Stimulated activated CD8-positive, alpha-beta memory T cell treated with anti-CD3 and anti-CD28 coated beads, Interleukin-4, amount 100 ng/mL, for 1 hour (primary cell): ENCODE measurements at places on chromosomes 1 and 21.
A peak's percentile ranks its signal among the peaks of the same experiment; 100 is the strongest.

- DNase-seq, result no peak
Measured at GRCh38 chr1:51280321-51280978, 44.4 kb downstream of the RNF11 start.

- no peak for DNase-seq
Measured at GRCh38 chr1:155322571-155322952, 1.9 kb downstream of the RUSC1 start.

DNA sequence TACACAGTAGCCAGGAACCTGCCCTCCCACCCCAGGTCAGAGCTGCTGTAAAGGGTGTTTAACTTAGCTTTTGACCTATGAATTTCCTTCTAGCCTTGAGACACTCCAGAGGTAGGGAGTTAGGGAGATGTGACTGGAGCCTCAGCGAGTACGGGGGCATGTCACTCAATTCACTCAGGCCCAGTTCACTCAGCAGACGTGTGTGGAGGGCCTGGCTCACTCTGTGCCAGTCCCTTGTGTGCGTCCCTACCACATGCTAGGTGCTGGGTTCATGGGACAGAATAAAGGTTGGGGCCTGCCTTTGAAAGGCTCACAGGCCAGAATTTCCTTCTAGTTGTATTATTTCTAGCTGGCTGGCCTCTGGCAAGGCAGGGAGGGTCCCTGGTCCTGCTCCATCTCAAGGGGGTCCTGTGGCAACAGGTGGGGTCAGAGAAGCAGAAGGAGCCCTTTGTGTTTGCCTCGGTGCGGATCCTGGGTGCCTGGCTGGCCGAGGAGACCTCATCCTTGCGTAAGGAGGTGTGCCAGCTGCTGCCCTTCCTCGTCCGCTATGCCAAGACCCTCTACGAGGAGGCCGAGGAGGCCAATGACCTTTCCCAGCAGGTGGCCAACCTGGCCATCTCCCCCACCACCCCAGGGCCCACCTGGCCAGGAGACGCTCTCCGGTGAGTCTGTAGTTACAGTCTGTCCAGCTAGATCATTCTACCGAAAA is 4.5 kb downstream of the NCDN start:
- DNase-seq, result no peak

DNA sequence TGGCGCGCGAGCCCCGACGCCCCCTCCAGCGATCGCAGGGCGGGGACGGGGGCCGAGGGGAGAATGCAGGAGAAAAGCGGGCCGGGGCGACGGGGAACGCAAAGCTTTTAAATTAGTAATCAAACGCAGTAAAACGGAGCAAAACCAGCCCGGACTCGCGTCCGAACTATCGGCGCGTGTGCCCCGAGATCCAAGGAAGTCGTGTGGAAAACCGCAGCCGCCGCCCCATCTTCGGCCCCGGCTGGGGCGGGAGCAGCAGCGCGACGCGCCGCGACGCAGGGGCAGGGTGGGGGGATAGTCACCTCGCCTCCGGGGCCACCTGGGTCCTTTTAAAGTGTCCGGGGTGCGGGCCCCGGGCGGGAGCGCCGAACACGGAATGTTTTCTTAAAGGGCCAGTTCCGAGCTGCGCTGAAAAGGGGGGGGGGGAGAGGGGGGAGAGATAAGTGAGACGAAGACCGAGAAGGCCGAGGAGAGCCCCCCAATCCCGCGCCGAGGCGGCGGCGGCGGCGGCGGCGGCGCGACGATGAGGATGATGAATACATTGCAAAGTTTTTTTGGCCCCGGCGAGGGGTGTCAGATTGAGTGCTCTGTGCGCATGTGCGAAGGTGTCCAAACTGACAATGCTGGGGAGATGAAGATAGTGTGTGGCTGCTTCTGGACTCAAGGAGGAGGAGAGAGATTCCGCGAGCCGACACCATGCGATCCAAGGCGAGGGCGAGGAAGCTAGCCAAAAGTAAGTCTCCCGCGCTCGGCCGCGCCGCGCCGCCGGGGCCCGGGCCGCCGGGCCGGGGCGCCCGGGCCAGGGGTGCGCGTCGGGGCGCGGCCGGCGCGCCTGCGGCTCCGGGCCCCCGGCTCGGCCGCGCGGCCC is at the start of gene PRDM16:
Gene PRDM16, plus strand, starts transcription at position 640 of the 868 bp plus-strand sequence. Its CDS starts 57 bp downstream, at position 697.
- no peak for DNase-seq

GRCh38 chr1:104072915-104073371 is 323.2 kb downstream of the AMY1C start:
- DNase-seq, result no peak

GRCh38 chr1:229411434-229412055 is 22.3 kb downstream of the ACTA1 start:
- DNase-seq, result no peak

GRCh38 chr1:118949315-118949714 is 38.8 kb downstream of the TBX15 start:
- DNase-seq, result no peak

DNA sequence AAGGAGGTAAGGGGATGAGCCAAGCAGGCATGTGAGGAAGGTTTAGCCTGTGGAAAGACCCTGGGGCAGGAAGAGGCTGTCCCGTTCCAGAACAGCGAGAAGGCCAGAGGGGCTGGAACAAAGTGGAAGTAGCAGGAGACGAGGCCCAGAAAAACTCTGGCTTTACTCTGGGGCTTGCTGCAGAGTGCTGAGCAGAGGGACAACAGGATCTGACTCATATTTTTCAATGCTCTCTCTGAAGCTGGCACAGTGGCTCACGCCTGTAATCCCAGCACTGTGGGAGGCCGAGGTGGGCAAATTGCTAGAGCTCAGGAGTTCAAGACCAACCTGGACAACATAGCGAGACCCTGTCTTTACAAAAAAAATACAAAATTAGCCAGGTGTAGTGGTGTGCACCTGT is 52.4 kb upstream of the PAX7 start:
- DNase-seq, result no peak

DNA sequence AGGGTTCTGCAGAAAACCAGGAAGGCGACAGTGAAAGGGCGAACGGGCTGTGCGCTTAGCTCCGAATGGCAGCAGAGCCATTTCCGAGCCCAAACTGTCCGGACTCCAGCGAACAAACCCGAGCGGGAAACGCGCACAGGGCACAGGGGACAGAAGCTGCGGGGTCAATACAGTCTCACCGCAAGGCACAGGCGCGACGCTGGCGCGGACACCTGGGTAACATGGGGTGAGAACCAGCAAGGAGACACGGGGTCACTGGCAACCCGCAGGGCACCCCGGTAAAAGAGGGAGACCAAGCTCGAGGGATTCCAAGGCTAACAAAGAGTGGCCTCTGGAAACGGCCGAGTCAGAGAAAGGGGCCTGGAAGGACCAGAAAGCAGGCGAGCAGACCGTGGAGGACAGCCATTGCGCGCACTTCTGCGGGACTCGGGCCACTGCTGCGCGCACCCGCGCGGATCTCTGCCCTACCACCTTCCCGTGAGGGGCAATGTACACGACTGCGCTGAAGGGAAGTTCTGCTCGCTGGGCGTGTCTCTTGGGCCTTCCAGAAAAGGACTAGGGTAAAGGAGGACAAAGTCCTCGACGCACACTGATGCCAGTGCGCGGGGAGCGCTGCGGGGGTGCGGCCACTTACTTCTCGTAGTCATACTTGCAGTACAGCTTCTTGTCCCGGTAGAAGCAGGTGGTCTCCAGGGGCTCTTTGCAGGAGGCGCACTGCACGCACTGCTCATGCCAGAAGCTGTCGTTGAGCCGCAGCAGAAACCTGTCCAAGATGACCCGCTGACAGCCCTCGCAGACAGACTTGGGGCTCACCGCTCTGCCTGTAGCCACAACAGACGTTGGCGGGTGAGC is 3.8 kb downstream of the LMX1A start:
- DNase-seq, result no peak

GRCh38 chr1:41286992-41287391 is 44.9 kb upstream of the SCMH1 start:
- no peak for DNase-seq

DNA sequence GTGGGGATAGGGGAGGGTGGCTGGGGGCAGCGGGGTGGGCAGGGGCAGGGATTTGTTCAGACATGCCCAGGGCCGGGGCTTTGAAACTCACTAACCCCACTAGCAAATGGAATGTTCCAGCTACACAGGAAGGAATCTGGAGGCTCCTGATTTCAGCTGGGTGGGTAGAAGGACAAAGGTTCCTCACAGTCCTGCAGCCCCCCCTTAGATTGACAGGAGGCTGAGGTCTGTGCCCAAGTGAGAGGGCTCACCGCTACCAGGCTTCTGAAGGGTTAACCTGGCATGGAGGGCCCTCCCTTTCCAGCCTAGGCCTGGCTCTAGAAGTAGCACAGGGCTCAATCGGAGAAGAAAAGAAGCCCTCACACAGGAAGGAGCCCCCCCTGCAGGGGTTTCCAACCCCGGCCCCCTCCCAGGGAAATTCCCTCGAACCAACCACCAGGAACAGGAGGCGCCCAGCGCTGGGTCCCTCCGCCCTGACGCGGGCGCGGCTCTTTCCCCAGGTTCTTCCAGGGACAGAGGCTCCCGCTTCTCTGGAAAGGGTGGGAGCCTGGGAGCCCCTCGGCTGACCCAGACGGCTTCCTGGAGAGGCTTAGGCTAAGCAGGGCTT is 3.3 kb downstream of the EPHA2 start:
- DNase-seq, result no peak

GRCh38 chr21:26773058-26773457 is 72.2 kb downstream of the ADAMTS1 start:
- DNase-seq, result no peak

DNA sequence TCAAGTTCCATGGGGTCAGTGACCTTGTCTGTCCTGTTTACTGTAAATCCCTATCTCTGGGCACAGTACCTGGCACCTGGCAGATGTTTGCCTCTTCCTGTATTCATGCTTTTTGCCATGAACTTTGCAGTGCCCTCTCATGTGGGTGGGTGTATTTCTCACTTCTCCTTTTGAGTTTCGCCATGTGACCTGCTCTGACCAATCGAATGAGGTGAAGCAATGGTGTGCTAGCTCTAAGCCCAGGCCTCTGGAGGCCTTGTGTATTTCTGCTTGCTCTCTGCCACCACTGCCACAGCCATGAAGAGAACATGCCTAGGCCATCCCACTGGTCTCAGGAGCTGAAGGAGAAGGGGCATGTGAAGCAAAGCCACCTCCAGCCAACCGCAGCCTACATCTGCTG is 185.5 kb upstream of the ZC3H12A start:
- no peak for DNase-seq

DNA sequence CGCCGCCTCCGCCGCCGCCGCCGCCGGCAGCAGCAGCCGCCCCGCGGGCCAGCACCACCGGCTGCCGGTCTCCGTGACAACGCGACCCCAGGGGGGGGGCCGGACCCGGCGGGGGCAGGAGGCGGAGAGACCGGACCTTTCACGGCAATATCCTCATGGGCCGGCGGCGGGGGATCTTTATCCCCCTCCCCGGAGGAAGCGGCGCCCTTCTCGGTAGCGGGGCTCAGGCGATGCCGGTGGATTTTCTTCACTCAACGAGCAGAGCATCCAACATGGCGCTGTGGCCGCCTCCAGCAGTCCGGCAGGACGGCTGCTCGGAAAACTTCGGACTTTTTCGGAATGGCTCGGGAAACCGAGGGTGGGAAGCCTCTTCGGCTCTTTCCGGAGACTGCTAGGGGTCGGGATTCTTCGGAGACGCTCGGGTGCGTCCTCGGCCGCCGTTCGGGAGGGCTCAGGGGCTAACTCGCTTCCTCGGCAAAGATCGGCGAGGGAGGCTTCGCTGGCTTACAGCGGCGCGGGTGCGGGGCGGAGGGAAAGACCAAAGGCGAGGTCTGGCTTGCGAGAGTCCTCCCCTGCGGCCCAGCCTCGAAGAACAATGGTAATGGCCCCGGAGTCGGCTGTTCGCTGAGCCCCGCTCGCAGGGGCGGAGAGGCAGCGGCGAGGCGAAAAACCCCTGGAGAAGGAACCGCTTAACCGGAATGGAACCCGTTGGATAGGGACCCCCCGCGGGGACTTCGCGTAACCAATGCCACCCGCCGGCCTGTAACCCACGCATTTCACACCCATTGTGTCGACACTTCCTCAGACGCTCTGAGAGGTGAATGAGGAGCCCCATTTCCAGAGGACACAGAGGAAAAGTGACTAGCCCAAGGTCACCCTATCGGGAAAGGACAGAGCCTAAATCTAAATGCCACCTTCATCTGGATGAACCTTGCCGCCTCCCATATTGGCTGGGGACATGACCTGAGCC is at the start of gene EIF4G3:
Gene EIF4G3, minus strand, starts transcription at position 312 of the 970 bp plus-strand sequence. CDS start 174,155 bp downstream, outside the sequence.
- DNase-seq, result peak; percentile 98

DNA sequence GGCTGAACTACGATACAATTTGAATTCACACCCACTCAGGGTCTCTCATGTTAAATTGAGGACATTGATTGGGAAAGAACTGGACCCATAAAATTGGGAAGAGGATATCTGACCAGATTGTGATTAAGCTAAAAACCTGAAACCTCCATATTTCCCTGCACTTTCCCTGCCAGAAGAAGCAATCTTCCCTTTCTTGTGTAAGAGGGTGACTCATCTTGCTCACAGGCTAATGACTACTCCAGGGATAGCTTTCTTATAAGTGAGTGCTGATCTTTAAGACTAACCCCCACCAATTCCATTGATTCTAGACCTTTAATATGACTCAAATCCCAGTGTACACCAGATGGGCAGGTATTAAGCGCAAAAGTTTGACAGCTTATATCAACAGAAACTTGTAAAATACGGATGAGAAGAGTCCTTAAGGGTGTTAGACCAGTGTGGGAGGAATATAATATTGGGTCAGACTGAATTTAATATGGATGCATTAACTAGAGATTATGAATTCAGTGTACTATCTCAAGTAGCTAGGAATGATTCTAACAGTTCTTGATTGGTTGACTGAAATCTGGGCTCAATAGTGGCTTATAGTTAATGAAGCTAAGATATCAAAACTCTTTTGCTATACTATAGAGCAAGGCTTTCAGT is 12.1 kb upstream of the SGIP1 start:
- no peak for DNase-seq

DNA sequence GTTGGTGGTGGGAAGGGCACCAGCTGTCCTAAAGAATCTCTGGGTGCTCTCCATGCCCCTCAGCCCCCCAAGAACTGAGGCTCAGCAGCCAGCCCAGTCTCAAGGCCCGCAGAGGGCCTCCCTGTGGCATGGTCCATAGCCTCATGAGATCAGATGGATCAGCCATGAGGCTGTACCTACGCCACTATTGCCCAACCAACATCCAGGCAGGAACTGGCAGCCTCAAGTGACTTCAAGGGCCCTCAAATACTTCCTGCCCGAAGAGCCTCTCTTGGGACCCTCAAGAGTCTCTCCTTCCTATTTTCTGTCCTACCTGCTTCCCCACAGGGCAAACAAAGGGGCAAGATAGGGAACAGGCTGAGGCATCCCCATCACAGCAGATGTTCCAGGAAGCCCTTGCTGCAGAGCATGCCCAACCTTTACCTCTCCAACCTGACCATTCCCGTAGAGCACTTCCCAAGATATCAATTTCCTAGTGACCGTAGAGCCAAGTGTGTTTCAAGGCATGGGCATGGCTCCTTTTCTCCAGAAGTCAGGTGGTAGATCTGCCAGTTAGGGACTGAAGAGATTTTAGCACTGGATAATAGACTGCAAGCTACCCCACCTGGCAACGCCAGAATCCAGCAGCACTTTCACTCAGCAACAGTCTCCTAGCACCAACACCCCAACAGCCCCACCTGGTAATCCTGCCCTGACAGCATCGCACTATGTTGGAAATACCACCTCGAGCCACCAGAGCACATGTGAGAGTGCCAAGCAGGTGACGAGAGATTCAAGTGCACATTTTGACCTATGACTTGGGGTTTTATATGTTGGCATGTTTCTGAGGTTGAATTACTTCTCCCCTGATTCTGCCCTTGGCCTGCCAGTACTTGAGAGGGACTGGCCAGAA is 13.7 kb upstream of the MFSD2A start:
- no peak for DNase-seq
